ENCODE measurements at places on chromosomes 4 and X.

GRCh38 chr4:17713779-17714178, 67.6 kb downstream of the FAM184B start:
- DNase-seq: no peak

DNA sequence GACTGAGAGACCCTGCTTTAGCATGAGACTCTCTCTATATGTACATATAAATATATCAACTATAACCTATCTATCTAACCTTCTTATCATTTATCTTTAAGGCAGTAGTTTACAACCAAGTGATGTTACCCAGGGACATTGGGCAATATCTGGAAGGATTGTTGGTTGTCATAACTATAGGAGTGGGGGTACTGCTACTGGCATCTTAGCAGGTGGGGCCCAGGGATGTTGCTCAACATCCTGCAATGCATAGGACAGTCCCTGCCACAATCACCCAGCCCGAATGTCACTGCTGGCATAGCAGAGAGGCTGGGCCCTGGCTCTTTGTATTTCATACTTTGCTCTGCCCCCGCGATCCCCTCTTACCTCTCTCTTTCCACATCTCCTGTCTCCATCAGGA, 397.7 kb downstream of the IL15 start:
- no peak for DNase-seq

- no peak for DNase-seq
Measured at GRCh38 chrX:127708155-127708554, 344.0 kb downstream of the ACTRT1 start.

DNA sequence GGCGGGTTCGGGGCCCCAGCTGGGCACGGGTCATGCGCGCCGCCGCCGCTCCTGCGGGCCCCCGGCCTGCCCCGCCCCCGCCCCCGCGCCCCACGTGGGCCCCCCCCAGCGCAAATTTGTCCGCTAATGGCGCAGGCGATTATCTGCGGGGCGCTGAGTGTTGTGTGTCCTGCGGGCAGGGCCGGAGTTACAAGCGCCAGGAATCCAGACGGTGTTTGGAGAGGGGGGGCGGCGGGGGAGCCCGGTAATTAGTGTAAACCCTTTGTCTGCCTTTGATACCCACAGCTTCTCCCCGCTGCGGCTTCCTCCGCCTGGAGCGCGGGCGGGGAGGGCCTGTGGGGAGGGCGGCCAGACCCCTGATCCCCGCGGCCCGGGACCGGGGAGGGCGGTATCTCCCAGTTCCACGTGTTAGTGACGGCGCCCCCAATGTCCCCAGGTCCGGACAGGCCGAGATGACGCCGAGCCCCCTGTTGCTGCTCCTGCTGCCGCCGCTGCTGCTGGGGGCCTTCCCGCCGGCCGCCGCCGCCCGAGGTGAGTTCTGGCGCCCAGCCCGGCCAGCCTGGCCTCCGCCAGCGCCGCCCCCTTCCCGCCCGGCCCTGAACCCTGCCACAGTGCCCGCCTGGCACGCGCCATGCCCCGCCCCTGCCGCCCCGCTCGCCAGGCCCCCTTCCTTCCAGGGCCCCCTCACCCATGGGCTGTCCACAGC, 761 bp downstream of the FGFRL1 start:
- DNase-seq: no peak

- DNase-seq: peak; percentile 92
Measured at GRCh38 chrX:51496501-51497291, at the start of gene NUDT11. Gene NUDT11, minus strand, starts transcription at chrX:51496592. Its CDS starts 148 bp downstream, at chrX:51496444.

- DNase-seq: peak; percentile 91
Measured at GRCh38 chr4:686413-687040, 2.4 kb downstream of the SLC49A3 start.

DNA sequence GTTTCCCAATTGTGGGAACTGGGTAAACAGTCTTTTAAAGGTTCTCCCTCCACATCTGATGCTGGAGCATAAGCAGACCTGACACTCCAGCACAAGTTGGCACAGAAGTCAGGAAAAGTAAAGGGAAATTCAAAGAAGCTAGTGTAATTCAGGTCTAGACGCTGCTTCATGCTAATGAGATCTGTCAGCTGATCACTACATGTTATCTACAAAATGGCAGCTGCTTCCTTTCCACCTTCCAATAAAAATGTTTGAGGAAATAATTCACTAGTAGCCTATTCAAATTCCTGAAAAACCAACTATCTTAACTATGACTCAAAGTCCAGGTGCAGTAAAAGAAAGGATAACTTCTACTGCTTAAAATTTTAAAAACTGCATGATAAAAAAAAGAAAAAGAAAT, 29.3 kb downstream of the DCAF8L2 start:
- no peak for DNase-seq

- no peak for DNase-seq
Measured at GRCh38 chr4:32112891-32113290, 1392.7 kb downstream of the PCDH7 start.
